ENCODE measurements at places on chromosomes 2 and 18.
A peak's percentile ranks its signal among the peaks of the same experiment; 100 is the strongest.

GRCh38 chr2:53448591-53448990, 319.0 kb upstream of the CHAC2 start:
- DNase-seq = no peak

- DNase-seq = peak; percentile 64
Measured at GRCh38 chr2:186540941-186541340, 48.9 kb upstream of the ITGAV start.

DNA sequence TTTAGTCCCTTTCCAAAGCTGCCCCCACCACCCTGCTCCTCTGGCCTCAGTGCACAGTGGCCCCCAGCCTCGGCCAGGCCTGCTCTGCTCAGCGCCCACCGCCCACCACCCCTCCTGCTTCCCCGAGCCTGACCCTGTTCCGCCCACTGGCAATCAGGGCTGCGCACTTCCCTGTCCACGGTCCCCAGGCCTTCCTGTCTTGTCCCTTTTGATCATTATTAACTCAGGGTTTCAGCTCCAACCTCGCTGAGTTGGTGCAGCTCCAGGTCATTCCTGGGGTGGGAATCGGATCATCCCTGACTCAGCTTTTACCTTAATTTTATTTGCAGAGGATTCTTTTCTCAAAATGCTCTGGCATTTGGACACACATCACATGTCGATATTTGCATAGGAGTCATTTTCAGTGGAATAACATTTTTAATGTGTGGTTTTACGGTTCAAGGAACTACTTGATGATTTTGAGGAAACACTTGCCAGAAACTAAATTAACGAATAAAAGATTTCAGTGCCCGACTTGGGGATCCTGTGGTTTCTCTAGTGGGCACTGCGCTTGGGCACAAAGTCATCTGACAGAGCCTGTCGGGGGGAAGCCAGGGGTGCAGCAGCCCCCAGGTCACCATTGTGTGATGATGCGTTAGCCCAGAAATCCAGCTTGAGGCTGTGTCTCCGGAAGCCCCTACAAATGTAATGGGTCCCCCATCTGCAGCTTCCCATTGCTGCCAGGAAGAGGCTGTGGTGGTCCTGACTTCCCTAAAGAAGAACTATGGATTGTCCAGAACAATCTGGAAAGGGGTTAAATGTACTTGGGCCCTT, 1.0 kb upstream of the ESPNL start:
- DNase-seq = no peak

DNA sequence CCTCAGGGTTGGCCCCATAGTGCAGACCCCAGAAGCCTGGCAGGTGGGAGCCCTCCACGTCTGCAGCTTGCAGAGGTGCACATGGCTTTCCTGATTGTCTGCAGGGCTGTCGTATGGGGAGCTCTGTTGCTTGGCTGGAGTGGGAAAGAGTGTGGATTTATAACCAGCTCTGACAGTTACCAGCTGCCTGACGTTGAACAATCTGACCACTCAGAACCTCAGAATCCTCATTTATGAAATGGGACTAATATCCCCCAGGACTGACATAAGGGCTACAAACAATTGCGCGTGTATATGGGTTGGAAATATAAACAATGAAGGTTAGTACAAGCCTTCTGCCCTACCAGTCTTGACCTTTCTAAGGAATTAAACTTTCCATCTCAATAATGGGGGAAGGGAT, 13.9 kb upstream of the PXDN start:
- no peak for DNase-seq

DNA sequence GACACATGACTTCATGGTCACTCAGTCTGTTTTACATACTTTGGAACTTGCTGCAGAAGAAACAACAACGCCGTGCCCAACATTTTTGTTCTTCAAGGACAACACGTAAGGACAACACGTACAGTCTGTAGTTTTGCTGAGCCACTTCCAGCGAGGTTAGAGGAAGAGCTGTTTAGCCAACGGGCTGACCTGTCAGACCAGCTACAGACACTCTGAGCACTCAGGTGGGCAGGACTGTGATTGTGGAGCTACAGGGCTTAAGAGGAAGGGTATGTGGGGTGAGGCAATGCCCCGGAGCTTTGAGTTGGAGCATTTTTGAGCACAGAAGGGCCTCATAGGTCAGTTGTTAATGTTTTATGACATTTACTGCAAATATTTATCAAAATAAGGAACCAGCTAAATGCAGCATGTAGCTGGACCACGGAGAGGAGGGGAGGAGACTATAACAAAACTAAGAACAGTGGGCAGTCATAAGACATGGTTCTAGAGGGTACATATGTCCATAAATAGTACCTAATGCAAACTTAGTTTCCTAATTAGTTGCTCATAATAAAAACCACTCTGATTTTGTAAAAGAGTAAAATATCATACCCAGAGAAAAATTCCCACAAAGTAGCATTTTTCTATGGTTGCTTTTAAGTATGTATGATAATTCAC, 26.3 kb upstream of the NPC1 start:
- no peak for DNase-seq

- no peak for DNase-seq
Measured at GRCh38 chr18:74281980-74282754, 9.6 kb downstream of the CYB5A start.

DNA sequence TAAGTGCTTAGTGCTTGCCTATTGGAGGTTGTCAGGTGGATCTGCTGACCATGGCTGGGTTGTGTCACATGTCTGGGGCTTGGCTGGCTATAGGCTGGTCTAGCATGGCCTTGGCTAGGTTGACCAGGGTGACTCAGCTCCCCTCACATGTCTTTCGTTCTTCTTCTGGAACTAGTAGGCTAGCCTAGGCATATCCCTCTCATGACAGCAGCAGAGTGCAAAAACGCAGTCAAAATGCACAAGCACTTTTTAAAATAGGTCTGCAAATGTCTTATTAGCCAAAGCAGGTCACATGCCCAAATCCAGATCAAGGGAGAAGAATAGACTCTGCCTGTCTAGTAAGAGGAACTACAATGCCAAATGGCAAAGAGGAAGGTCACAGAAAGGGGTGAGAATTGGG, 179.7 kb upstream of the ACVR2A start:
- DNase-seq = no peak

GRCh38 chr2:163612332-163612731, 123.5 kb downstream of the FIGN start:
- no peak for DNase-seq

- no peak for DNase-seq
Measured at GRCh38 chr2:216761133-216761532, 65.8 kb upstream of the IGFBP5 start.

- no peak for DNase-seq
Measured at GRCh38 chr2:28360718-28361293, 31.9 kb upstream of the FOSL2 start.

- no peak for DNase-seq
Measured at GRCh38 chr2:3185910-3186309, 191.7 kb downstream of the EIPR1 start.

DNA sequence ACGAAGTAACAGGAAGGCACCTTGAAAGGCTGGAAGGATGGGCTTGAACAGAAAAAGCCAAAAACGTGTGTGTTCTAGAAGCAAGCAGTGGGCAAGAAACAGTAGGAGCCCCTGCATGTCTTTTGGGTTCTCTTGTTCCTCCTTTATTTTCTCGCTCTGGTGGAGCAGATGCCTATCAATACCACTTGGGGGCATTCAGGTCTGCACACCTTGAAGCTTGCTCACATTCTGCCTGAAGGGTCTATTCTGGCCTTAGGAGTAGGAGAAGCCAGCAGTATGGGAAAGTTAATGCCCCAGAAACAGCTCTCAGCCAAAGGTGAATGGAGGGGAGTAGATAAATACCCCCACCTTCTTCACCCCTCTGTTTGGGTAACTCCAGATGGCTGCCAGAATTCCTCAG, 204.5 kb downstream of the TXNL1 start:
- DNase-seq = no peak

DNA sequence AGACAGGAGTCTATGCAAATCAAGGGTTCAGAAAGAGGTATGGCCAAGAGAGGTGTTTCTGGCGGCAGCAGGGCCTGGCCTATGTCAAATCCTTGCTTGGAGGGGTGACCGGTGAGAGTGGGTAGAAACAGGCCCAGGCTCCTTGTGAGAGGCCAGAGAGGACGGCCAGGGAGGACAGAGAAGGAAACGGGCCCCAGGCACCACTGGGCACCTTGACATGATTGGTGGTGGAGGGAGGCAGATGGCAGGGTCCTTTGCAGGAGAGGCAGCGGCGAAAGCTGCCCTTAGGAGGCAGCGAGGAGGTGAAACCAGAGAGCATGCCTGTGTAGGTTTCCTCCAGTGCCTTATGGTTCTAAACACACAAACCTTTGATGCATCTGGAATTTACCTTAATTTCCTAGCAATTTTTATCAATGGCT, 6.2 kb downstream of the RAMP1 start:
- DNase-seq = no peak

- DNase-seq = peak; percentile 72
Measured at GRCh38 chr2:28047681-28048080, 157.2 kb downstream of the BABAM2 start.

DNA sequence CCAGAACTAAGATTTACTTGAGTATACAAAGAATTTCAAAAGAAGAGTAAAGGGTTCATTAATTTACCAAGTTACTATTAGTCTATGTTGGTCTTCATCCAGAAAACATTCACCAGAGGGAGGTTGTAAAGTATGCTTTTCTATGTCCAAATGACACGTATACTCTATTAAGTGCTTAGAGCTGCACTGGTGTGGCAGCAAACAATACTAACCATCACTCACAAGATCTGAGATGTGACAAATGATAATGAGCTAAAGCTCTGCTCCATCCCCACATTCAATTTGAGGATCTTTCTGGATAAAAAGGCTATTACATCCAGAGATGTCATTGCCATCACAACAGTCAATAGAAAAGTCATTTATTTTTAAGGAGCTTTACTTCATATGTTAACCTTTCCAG, 926.5 kb upstream of the KLHL29 start:
- no peak for DNase-seq

- DNase-seq = no peak
Measured at GRCh38 chr18:8703092-8703709, 2.2 kb upstream of the MTCL1 start.

- no peak for DNase-seq
Measured at GRCh38 chr18:79459946-79460480, 64.3 kb downstream of the NFATC1 start.

DNA sequence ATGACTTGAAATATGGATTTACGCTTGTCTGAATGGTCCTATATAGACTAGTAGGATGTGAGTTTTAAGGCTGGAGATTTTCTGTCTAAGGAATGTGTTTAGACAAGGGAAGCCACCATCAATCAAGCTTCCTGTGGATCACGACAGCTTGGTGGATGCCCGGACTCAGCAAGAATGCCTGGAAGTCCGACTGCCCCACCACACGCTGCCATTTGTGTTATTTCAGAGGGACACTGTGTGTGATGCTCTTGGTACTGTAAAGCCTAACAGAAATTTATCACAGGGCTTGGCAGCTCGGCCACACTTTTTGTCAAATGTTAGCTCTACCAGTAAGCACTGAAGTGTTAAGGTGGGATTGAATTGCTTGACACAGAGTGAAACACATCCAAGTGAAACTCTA, 127.1 kb upstream of the CDH7 start:
- no peak for DNase-seq

Measured in fibroblast of skin of left quadriceps (primary cell).